Keratinocyte (primary cell): ENCODE measurements at places on chromosomes 1 and 21.

GRCh38 chr1:63173161-63173560 lies 149.2 kb upstream of the FOXD3 start:
- DNase-seq = no peak

DNA sequence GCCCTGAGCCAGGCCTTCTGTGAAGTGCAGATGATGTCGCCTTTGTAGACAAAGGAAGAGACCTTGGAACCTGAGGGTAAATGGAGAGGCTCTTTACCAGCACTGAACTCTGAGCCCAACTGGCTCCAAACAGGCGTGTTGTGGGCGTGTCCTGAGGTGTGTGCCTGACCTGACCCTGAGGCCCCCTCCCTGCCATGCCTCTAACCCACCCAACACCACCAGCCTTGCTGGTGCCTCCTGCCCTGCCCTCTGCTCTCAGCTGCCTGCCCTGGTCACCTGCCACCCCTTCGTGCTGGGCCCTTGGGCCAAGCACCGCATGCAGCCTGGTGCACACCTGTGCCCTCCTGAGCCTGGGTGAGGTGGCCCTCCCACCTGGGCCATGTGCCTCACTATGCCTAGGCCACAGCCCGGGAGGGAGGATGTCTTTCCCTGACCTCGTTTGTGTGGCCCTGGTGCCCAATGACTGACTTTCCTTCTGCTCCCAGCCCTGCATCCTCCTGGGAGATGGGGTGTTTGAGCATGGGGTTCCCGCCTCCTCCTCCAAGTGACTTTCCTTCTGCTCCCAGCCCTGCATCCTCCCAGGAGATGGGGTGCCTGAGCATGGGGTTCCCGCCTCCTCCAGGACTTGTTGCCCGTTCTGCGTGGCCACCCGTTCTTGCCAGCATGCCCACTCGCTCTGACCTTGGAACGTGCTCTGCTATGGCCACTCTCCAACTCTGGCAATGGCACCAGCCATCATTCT lies 157.0 kb downstream of the PCBP3 start:
- DNase-seq = no peak

DNA sequence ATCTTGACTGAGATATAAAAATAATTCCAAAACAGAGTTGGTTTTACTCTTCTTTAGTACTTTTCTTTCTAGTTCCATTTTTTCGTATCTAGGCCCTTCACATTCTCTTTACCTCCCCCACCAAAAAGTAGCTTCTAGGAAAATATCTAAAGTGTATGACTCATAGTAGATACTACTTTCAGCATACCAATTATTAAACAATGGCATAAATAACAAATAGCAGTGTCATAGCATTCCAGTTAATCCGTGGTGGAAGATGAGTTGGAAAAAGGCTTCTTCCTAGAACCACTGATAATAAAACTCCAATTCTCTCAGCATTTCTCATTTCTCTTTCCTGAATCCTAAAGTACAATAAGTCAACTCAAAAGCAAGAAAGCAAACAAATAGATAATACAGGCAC lies 859.0 kb upstream of the B3GALT2 start:
- DNase-seq = no peak

DNA sequence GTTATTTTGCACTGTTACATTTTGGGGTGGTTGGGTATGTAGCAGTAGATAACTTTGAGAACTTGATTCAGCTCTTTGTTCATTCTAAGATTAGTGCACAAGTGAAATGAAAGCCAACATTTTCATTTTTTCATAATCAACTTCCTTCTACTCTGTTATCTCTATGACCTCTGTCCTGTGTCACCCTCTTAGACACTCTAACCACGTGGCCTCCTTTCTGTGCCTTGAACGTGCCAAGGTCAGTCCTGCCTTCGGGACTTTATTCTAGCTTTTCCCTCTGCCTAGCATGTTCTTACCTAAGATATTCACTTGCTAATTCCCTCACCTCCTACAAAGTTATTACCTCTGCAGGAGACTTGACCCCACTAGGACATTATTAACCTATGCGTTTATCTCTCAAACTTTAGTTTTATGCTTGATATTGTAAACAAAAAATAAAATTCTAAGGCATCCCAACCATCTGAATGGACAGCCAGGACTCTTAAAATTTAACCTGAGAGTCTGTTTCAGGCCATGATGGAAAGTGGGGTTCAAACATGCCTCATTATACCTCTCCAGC lies 19.2 kb upstream of the EDEM3 start:
- DNase-seq = no peak

DNA sequence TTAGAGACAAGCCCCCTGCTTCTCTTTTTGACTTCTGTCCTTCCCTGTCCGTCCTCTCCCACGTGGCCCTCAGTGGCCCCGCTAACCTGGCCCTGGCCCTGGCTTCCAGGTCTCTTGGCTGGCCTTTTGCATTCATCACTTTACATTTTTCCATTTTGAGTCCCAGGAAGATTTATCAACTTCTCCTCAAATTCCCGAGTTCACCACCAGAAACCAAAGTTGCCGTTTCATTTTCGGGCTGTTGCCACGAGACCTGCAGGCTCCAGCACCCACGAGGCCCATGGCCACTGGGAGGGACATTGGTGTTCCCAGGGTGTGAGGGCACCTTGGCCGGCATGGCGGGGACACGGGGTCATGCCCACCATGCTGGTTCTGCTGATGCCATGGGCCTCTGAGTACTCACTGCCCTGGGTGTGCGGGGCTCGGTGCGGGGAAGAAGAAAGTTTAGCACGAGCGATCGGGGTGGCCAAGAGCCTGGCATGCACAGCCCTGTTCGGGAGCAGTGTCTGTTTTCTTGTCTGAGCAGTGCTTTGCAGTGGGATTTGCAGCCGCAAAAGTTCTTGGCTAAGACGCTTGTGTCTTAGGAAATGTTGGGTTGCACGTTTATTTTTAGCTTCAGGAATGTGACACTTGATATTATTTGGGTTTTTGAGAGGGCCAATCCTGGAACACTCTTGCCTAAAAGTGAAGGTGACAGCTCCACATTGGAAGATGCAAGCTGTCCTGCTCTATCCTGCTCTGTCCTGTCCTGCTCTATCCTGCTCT lies 40.4 kb upstream of the ADARB1 start:
- DNase-seq = peak; percentile 7

DNA sequence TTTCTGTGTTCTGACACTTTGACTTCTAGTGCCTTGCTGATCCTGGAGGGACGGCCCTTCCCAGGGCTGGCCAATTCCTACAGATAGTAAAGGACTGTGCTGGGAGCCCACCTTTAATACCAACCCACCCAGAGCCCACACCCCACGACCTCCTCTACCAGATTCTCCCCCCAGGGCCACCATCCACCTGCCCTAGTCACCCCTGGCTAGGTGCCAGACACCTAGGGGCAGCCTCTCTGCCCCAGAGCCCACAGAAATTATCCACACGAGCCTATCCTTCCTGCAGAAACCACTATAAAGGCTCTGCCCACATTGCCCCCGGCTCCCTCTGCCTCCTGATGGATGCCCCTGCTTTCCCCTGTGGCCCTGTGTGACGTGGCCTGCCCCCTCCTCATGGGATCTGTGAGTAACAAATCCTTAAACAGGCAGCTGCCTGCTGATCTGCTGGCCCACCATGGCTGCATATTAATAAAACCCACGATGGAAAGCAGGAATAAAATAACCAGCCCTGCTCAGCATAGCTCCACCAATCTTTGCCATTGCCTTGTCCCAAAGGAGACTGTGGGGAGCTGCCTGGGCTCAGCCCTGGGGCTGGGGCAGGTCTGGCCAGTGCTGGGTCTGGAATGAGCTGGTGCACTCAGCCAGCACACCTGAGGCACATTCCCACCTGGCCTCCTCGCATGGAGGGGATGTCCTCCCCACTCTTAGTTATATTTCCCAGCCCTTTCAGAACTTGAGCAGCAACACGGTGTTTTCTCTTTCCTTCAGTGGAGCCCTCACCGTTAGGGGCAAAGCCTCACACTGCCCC lies 488.5 kb downstream of the NPHP4 start:
- DNase-seq = no peak

GRCh38 chr21:29849735-29850176 lies 90.0 kb downstream of the GRIK1 start:
- DNase-seq = peak; percentile 4

GRCh38 chr1:87706203-87706602 lies 377.5 kb downstream of the LMO4 start:
- no peak for DNase-seq

- no peak for DNase-seq
Observed at GRCh38 chr1:91765880-91766443, 120.0 kb downstream of the TGFBR3 start.

GRCh38 chr1:167862432-167863076 lies 51.4 kb downstream of the ADCY10 start:
- no peak for DNase-seq

DNA sequence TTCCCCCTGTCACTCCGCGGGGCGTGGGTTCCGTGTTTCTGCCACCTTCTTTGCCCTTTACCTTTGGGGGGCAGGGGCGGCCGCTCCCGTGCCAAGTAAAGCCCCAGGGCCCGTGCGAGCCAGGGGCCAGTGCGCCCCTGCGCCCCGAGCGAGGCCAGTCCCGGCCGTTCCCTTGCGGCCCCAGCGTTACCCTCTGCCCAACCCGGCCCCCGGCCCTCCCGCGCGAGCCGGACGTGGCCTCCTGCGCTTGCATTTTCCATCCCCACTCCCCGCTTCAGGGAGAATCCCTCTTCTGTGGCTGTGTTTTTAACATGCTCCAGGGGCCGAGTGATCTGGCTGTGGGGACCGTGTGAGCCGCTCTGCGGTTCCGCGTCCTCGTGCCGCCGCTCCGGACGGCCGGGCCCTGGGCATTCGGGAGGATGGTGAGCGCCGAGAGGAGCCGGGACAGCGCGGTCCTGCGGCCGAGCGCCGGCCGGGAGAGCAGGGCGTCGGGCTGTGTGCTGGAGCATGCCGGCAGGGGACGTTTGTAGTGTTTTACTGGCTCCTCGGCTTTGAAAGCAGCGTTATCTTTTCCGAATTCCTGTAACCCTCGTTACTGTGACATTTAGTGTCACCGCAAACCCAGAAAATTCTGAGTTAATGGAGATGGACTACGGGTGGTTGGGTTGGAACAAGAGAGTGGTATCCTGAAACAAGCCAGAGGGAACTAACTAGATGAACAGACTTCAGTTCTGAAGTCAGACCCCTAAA lies 1.0 kb downstream of the GALNT2 start:
- no peak for DNase-seq

DNA sequence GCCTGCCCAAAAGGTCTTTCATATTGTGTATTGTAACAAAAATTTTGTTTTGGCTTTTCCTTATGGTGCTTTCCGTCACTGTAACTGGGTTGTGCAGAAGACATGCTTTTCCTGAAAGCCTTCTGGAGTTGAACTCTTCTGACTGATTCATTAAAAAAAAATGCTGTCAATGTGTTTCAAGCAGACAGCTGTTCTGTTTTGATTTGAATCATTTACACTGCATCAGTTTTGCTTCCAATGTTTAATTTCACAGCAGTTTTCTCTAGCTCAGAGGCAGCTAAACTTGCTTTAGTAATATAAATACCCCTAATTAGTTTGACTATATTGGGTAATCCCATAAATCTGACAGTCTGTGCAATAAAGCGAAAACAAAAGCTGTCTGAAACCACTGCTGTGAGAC lies 7.9 kb downstream of the UTP11 start:
- no peak for DNase-seq

GRCh38 chr1:95554408-95554807 lies 320.4 kb downstream of the RWDD3 start:
- DNase-seq = peak; percentile 55

- DNase-seq = no peak
Observed at GRCh38 chr1:245576323-245576722, 421.5 kb downstream of the KIF26B start.

- no peak for DNase-seq
Observed at GRCh38 chr1:219566951-219567947, 45.7 kb downstream of the ZC3H11B start.

DNA sequence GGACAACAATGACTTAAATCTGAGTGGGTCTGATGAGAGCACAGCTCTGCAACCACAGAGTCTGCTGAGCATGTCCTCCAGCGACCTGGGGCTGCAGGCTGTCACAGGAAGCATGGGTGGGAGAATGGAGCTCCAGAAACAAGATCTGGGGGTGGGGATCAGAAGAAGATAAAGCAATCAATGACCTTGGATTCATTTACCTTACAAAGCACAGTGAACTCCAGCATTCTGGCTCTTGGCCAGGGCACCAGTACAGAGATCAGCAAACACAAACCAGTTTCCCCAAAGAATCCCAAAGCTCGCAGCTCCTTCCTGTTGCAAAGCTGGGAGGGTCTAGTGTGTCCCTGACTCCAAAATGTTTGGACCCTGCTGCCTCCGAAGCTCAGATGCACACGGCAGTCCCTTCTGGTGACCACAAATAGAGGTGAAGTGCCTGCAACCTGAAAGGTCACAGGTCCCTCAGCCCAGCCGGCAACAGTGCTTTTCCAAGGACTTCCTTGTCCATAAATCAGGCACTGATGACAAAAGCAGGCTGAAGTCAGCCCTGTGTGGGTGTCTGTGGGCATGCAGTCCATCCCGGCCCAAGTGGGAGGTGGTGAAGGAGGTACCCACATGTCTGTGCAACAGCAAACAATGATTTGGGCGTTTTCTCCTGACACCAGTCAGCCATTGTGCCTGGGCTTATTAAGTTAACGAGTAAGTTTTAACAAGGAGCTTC lies 76.1 kb downstream of the SH3BGR start:
- DNase-seq = no peak
